H54 (cell line): ENCODE measurements at places on chromosomes 1 and 21.

DNA sequence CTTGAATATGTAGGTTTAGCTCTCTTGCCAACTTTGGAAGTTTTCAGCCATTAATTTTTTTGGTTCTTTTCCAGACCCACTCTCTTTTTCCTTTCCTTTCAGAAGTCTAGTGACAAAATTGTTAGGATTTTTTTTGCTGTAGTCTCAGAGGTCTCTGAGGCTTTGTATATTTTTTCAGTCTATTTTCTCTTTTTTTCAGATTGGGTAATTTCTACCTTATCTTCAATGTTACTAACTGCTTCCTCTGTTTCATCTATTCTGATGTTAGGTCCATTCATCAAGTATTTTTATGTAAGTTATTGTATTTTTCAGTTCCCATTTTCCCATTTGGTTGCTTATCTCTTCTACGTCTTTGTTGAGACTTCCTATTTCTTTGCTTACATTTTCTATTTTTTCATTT lies 15.7 kb downstream of the RGS2 start:
- DNase-seq, result no peak

- no peak for DNase-seq
Observed at GRCh38 chr1:150498342-150498741, 9.6 kb upstream of the ECM1 start.

- DNase-seq, result no peak
Observed at GRCh38 chr1:182716740-182717720, 32.6 kb upstream of the RGS8 start.

- DNase-seq, result no peak
Observed at GRCh38 chr1:108572182-108572581, 12.3 kb downstream of the EEIG2 start.

DNA sequence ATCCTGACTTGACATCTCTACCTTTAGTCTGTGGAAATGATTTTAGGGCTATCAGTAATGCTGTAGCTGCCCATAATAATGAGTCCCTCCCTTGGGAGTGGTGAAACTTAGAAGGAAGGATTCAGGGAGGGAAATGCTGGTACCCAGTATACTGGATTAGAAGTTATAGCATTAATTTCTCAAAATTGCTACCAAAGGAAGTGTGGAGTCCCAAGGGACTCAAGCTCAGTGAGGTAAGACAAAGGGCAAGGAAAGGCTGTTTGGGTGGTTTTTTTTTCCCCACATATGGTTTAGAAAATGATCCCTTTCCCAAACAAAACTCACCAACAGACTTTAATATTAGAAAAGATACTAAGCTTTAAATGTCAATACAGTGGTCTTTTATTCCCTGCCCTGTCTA lies 99.9 kb downstream of the CD247 start:
- DNase-seq, result no peak
